ENCODE measurements at places on chromosomes 16 and 17. TPM values are rescaled to one million over a fixed set of nuclear protein-coding genes. Genes with fewer than 3 reads are reported as not detected.

- DNase-seq: no peak
Measured at GRCh38 chr17:4842376-4842775, 9.2 kb downstream of the MINK1 start.

- no peak for DNase-seq
Measured at GRCh38 chr17:14791221-14791620, 473.9 kb downstream of the PMP22 start.

- DNase-seq: no peak
Measured at GRCh38 chr17:79943347-79944241, 92.1 kb downstream of the TBC1D16 start.

GRCh38 chr16:84084570-84085270, 32.0 kb downstream of the MBTPS1 start:
- DNase-seq: peak; percentile 57

DNA sequence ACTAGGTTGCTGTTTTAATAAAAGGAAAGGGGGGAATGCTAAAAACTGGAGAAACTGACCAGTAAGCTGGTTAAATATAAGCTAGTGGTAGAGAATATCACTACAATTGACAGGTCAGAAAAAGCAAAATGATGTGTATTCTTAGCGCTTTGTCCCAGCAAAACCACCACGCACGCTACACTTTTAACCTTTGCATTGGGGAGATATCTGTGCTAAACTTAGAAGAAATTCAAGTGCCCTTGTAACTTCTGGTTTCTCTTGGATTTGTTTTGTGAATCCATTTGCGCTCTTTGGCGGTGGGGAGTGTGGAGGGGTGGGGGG, 1.4 kb downstream of the GAN start:
- DNase-seq: no peak

GRCh38 chr17:66976781-66977201, 12.3 kb downstream of the CACNG4 start:
- no peak for DNase-seq

GRCh38 chr16:27229891-27230470, 26.7 kb downstream of the KDM8 start:
- DNase-seq: no peak

DNA sequence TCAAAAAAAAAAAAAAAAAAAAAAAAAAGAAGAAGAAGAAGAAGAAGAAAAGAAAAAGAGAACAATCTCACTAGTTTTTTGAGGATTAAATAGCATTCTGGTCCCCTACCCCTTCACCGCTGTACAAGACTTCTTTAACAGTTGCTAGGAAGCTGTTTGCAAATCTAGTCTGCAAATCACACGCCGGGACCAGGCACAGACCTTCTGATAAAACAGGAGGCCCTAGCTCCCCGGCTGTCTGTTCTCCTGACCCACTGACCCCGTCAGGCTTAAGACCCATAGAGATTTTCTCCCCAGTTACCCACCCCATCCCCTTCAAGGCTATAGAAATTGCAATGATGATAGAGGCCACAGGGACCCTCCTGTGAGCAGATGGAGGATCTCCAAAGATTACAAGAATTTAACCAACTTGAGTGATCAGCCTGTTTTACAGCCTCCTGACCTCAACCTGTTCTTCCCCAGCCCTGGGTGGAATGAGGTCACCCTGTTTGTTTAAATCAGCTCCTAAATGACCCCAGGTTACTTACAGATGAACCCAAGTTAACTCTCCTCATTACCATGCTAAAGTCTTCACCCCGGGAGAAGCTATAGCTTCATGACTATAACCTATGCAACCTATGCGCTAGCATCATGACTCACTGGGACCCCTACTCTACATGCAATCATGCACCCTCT, 11.8 kb upstream of the SULT1A1 start:
- no peak for DNase-seq

Gene EXOC3L1
- total RNA-seq: 0.41 TPM
